IPS DF 19.7 (cell line): ENCODE measurements at places on chromosomes 6 and 20.

- no peak for DNase-seq
Measured at GRCh38 chr6:160742090-160742489, 40.0 kb downstream of the PLG start.

GRCh38 chr6:48826152-48826515 lies 636.9 kb downstream of the MMUT start:
- no peak for DNase-seq

DNA sequence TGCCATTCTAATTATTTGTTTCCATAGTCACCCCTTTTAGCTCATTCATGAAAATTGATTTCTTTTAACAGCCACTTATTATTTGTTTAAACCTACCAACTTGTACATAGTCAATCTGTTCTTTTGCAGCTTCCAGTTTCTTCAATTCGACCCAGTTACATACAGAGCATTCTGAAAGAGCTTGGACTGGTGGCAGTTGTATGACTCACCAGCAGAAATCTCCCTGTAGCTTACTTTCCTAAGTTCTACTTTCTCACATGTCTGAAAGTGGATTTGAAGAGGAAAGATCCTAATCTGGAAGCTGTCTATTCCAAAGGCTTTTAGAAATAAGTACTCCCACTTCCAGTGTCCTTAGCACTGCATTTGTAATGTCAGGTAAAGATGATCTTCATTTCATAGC lies 447.9 kb downstream of the HTR1B start:
- DNase-seq: no peak

GRCh38 chr20:2006452-2007361 lies 12.8 kb upstream of the PDYN start:
- no peak for DNase-seq

- no peak for DNase-seq
Measured at GRCh38 chr20:21609221-21609620, 95.4 kb upstream of the NKX2-2 start.

GRCh38 chr20:34246126-34246626 lies 5.0 kb downstream of the ASIP start:
- no peak for DNase-seq

- DNase-seq: peak; percentile 88
Measured at GRCh38 chr6:148342350-148343046, at the start of gene SASH1. TSS of gene SASH1 (plus strand) at chr6:148342838. CDS start at chr6:148343068, 230 bp downstream.

- DNase-seq: no peak
Measured at GRCh38 chr6:148835920-148836441, 89.2 kb downstream of the UST start.

GRCh38 chr20:44954211-44954610 lies 6.0 kb downstream of the TOMM34 start:
- no peak for DNase-seq

DNA sequence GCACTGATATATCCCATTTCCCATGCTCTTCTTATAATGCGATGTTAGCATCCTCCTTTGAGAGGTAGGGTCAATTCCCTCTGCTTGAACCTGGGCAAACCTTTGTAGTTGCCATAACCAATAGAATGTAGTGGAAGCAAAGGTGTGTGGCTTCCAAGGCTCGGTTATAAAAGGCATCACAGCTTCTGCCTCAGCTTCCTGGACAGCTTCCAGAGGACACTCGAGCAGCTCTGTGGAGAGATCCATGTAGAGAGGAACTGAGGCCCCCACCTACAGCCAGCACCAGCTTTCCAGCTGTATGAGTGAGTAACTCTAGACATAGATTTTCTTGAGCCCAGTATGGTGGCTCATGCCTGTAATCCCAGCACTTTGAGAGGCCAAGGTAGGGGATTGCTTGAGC lies 36.7 kb downstream of the FGD2 start:
- no peak for DNase-seq

GRCh38 chr6:61817716-61818115 lies 468.3 kb downstream of the KHDRBS2 start:
- DNase-seq: no peak

DNA sequence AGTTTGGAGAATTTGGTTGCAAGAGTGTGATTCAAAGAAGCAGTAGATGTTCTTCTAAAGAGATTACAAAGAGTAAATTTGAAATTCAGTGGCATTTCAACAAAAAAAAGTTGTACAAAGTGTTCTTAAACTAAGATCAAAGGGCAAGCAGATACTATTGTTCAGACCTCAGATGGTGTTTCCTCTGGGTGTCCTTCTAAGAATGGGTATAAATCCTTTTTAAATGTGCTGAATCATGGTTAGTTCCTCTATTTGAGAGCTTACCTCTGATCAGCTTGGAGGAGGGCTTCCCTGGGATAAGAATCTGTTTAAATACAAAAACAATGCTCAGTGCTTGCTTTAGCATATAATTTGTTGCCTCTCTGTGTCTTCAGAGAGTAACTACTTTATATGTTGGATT lies 6.3 kb downstream of the BMP6 start:
- DNase-seq: no peak

DNA sequence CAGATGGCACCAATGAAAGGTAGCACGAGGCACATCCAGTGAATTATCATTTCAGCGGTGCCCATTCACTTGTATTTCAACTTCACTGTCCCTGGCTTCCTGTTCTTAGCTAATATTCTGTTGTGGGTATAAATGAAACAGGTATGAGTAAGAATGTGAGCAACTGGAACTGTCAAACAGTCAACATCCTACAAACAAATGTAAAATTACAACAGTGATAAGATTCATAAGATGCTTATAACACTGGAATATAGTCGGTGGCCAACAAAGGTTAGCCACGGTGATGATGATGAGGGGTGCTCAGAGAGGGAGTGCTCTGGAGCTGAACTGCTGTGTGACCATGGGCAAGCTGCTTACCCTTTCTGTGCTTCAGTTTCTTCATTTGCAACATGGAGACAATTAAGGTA lies 74.9 kb upstream of the TOX2 start:
- DNase-seq: no peak
